ENCODE measurements at places on chromosomes 11 and 22.
A peak's percentile ranks its signal among the peaks of the same experiment; 100 is the strongest.

GRCh38 chr11:126341760-126342161 lies 13.7 kb upstream of the ST3GAL4 start:
- peak; percentile 97 for DNase-seq

DNA sequence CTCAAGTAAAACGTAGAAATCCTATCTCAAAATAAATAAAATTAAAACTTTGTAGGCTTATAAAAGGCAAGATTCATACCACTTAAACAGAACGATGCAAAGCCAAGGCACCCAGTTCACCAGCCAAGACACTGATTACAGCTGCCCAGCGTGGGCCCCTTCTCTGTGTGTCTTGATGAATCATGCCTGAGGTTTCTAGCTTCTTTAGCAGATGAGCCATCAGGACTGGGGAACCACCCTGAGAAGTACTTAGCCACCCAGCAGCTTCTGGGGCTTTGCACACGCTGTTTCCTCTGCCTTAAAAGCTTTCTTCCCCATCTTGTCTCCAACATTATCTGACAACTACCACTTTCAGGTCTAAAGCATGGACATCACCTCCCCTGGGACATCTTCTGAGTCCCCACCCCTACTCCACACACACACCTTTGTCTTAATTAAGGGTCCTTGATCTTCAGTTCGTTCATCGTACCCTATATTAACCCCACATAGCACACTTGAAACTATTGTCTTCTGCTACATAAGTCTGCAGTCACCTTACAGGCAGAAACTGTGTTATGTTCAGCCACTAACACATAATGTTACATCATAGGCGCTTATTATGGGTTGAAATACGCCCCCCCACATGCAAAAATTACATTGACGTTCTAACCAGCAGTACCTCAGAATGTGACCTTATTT lies 8.7 kb upstream of the LAYN start:
- peak; percentile 94 for DNase-seq

DNA sequence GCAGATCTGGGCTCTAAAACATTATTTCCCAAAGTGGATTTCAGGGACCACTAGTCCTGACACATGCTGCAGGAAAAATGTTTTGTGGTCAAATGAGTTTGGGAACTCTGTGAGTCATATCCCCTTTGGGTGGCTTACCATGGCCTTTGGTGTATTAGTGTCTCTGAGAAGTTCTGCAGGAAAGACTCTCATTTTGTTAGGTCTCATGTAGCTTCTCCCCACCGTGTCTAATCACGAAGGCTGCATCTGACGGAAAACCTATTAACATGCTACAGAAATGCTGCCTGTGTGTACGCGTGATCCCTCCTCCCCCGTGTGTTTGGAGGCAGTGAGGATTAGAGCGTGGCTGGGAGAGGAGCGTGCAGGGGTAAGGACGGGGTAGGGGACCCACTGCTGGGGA lies 191.7 kb downstream of the ST3GAL4 start:
- peak; percentile 96 for DNase-seq

GRCh38 chr11:33539751-33540150 lies 160.9 kb downstream of the C11orf91 start:
- DNase-seq = no peak

DNA sequence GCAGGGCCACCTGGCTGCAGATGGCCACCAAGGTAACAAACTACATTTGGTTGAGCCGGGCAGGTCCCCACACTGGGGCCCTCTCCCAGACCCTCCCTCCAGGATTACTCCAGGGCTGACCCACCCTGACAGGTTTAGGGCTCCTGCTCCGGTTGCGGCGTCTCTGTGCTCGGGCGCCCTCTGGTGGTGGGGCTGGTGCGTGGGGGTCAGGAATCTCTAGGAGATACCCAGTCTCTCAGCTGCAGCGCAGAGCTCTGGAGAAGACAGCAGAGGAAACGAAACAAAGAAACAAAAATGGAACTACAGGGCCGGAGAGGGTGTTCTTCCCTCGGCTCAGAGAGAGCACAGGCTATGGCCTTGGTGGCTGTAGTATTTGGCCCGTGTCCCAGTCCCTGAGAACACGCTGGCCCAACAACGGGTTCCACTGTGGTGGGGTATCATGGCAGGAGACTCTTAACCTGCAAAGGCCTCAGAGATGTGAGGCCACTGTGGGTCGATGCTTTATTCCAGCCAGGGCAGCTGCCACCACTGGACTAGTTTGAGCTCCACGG lies 2.4 kb downstream of the C11orf96 start:
- peak; percentile 41 for DNase-seq
